ENCODE measurements at places on chromosomes 3 and 15.

- no peak for DNase-seq
These were observed 241.6 kb upstream of the AZI2 start for GRCh38 chr3:28590216-28590615.

DNA sequence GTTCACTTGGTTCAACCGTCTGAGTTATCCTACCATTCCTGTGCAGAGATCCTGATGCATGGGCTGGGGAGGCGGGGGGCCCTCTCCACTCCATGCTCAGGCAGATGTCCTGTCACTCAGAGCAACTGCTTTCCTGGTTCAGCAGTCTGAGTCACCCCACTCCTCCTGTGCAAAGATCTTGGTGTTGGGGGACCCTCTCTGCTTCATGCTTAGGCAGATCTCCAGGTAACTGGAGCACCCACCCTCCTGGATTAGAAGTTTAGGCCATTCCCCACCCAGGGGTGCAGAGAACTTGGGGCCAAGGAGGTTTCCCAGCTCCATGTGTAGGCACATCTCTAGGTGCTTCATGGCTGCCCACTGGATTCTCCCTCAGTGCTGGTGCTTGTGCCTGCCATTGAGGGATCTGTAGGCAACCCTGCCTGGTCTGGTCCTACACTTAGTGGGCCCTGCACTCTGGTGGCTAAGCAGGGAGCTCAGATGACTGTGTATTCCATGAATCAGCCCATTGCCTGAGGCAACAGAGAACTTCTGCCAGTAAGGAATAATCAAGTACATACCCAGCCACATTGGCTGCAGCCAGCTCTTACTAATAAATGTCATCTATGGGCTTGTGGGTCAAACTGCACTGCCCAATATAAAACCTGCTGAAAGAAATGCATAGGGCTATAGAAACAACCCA, 465.4 kb upstream of the THBS1 start:
- no peak for DNase-seq

DNA sequence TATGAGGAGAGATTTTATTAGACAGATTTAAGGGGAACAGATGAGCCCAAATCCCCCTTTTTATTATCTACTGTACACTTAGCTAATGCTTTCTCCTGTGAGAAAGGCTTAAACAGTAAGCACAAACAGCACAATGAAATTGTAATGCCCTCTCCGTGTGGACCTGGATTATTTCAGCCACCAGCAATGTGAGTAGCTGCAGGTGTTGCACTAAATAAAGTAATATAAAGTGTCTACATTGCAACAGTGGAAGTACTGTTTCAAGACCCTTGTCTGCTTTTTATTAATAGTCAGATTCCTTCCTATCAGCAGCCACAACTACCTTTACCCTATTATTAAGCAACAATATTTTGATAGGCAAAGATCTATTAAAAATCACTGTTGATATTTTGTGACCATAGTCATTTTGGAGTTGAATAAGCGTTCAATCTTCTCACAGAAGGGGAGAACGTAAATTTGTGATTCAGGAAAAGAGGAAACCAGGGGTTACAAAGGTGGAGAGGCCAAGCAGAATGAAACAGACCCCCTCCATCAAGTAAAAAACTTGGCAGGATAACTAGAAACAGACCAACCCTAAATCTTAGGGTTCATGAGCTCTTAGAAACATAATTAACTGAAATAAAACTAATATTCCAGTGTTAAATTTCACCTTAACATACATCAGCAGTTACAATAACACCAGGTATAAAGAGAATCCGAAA, 422.6 kb downstream of the MECOM start:
- DNase-seq, result no peak

DNA sequence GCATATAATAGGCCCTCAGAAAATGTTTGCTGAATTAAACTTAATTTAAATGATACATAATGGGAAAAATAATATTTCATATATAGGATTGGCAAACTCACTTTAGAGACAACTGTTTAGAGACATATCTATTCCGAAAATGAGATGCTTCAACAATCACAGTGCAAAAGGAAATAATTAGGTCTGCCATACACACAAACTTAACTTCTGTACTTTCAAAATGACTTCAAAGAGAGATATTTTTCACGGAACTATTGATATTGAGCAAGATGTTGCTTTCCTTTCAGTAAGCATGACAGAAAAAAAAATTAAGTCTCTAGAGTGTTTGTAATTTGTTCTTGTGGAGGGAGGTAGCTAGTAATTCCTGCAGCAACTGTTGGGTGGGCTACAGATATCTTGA, 769.5 kb downstream of the TUSC7 start:
- no peak for DNase-seq

GRCh38 chr3:30864836-30865235, 29.6 kb downstream of the GADL1 start:
- no peak for DNase-seq

- no peak for DNase-seq
These were observed 196.0 kb downstream of the NSUN3 start for GRCh38 chr3:94258851-94259250.

DNA sequence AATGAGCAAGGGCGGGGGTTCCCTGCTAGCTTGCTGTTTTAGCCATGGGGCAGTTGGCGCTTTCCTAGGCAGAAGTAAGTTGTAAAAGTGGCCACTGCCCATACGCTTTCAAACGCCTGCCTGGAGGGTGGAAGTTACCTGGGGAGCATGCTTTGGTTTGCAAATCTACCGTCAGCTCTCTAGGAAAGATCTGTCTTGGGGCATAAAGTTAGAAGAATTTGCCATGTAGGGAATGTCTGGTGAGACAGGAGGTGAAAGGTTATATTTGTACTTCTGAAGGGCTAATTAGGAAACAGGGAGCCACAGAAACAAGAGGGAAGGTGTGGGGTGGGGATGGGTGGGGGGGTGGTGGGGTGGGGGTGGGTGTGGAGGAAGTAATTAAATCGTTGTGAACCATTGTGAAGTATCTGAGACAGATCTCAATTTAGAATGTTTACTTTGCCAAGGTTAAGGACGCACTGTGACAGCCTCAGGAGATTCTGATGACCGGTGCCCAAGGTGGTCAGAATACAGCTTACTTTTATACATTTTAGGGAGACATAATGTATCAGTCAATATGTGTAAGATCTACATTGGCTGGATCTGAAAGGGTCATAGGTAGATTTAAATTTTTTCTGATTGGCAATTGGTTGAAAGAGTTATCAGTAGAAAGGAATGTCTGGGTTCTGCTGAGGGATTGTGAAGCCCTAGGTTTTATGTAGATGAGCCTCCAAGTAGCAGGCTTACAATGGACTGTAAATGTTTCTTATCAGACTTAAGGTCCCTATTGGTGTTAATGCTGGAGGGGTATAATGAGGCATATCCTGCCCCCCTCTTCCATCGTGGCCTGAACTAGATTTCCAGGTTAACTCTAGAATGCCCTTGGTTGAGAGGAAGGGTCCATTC, 62.0 kb upstream of the GCNT3 start:
- DNase-seq, result no peak

- DNase-seq, result no peak
These were observed 39.1 kb upstream of the RASGRP1 start for GRCh38 chr15:38603672-38604071.

- no peak for DNase-seq
These were observed 86.3 kb downstream of the PPM1L start for GRCh38 chr3:160842021-160843005.

DNA sequence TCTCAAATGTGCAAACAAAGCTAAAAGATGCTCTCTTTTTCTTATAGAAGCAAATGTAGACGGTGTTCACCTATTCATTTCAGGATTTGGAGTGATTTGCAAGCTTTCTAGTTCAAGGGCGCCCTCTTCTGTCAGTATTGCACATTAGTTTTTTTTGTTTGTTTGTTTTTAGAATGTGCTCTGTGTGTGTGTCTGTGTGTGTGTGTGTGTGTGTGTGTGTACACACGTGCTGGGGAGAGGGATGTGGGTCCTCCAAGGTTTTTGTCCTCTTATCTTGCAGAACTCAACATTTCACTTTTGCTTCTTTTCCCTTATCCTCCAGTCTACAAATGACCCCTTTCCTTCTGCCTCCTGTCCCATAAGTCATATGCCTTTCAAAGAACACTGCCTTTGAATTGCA, 23.5 kb downstream of the DNAH1 start:
- DNase-seq, result peak; percentile 39

DNA sequence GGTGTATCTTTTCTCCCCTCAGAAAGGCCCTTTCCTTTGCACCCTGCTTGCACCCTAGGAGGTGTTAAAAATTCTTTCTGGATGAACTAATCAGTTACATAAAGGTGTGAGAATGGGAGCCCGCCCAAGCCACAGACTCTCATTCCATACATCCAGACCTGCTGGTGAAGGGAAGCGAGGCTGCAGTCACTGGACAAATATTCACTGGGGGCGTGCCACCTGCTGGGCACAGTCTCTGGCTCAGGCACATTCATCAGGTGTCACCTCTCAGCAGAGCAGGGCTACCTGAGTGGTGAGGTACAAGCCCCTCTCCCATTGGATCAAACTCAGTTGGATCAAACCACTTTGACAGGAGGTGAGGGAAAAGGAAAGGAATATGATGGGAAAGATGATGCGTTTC, 52.0 kb downstream of the NTRK3 start:
- DNase-seq, result no peak

DNA sequence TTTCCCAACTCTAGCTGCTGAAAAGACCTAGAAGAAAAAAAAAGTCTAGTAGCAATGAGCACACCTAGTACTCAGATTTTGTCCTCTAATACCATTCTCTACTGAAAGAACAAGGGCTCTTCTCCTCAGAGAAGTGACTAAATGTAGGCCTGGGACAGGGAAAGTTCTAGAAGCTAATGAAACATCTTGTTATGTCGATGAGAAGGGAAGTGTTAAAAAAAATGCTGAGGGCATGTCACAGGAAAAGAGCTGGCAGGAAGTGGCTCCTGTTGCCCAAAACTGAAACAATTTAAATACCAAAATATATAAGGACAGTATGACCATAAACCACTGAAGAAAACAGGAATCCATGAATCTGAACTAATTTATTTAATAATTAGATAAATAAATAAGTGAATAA, 581.4 kb upstream of the TBL1XR1 start:
- no peak for DNase-seq

- DNase-seq, result no peak
These were observed 5.8 kb upstream of the DBR1 start for GRCh38 chr3:138180375-138181029.

DNA sequence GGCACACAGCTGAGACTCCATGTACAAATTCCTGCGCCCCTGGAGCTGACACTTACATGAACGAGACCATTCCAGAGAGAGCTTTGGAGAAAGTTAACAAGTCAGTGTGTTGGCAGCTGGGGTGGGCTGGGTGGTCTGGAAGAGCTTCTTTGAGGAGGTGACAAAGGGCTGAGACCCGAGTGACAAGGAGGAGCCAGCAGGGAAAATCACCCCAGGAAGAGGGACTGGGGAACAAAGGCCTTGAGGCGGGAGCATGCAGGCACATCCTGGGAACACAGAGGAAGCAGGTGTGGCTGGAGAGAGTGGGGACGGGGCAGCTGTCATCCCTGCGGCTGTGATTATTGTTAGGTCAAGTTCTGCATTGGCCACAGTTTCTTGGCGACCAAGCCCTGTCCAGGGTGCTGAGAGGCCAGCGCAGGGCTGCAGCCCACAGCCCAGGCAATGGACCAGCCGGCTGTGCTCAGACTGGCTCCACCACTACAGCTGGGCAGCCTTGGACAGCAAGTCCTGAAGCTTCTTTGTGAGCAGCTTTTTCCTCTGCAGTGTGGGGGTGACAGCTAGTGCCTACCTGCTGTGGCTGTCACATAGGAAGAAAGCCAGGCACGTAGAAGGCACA, 34.2 kb upstream of the PRR23E start:
- no peak for DNase-seq

- no peak for DNase-seq
These were observed 230.6 kb downstream of the ZMAT3 start for GRCh38 chr3:178841011-178841410.

DNA sequence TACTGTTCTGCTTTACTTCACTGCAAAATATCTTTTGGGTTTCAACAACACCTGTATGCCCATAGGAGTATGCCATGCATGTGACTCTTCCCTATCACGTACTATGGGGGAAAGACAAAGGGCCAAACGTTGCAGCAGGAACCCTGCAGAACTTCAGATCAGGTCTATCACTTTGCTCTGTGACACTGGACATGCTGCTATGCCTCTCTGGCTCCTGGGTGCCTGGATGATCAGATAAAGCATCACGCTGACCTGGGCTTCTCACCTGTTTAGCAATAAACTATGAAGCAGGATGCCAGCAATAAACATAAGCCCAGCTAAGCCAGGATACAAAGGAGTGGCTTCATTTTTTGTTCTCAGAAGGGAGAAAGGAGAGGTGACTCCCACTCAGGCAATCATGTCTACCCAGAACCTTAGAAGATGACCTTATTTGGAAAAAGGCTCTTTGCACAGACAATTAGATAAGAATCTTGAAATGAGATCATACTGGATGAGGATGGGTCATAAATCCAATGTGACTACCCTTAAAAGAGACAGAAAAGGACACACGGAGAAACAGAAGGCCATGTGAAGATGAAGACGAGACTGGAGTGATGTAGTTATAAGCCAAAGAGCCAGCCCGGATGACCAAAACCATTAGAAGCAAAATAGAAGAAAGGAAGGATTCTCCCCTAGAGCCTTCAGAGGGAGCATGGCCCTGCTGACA, 19.3 kb downstream of the POMGNT2 start:
- no peak for DNase-seq

GRCh38 chr15:49916998-49917397, 202.0 kb downstream of the ATP8B4 start:
- no peak for DNase-seq

- no peak for DNase-seq
These were observed 83.4 kb downstream of the TLE3 start for GRCh38 chr15:70014331-70014730.

DNA sequence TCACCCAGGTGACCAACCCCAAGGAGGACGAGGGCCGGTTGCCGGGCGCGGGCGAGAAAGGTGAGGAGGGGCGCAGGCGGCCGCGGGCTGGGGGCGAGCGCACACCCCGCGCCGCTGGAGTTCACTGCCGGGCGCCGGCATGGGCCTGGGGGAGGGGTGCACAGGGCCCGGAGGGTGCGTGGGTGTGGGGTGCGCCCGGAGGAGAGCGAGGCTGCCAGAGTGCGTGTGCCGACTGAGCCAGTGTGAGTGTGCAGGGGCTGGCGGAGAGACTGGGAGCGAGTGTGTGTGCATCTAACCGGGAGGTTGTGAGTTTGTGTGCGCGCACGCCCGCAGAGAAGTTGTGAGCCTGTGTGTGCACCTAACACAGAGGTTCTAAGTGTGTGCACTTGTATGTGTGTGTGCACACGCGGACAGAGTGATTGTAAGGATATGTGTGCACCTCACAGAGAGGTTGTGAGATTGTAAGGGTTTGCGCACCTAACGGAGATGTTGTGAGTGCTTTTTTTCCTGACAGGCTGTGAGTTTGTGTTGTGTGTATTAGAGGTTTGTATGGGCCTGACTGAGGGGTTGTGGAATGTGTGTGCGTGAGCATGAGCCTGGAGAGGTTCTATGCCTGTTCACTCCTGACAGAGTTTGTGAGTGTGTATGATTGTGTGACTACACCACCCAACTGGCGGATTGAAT, 681 bp downstream of the CTDSPL start:
- peak; percentile 37 for DNase-seq

GRCh38 chr3:57951066-57951882, 56.9 kb upstream of the FLNB start:
- no peak for DNase-seq

DNA sequence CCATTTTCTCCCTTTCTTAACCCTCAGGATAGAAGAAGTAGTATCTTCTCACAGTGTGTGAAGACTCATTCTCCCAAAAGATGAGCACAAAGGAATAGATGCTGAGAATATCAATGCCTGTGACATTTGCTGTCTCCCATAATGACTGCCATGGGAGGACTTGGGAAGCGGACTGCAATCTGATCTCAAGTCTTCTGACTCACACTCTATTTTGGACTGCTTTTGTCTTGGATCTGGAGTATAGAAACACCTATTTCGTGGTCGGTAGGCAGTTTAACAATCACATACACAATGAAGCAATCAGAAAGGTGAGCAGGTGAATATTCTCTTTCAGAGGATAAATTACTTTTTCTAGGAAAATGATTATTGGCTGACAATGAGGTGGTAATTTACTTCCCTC, 852.0 kb downstream of the FHIT start:
- no peak for DNase-seq
